ENCODE measurements at places on chromosomes 3 and 15.

DNA sequence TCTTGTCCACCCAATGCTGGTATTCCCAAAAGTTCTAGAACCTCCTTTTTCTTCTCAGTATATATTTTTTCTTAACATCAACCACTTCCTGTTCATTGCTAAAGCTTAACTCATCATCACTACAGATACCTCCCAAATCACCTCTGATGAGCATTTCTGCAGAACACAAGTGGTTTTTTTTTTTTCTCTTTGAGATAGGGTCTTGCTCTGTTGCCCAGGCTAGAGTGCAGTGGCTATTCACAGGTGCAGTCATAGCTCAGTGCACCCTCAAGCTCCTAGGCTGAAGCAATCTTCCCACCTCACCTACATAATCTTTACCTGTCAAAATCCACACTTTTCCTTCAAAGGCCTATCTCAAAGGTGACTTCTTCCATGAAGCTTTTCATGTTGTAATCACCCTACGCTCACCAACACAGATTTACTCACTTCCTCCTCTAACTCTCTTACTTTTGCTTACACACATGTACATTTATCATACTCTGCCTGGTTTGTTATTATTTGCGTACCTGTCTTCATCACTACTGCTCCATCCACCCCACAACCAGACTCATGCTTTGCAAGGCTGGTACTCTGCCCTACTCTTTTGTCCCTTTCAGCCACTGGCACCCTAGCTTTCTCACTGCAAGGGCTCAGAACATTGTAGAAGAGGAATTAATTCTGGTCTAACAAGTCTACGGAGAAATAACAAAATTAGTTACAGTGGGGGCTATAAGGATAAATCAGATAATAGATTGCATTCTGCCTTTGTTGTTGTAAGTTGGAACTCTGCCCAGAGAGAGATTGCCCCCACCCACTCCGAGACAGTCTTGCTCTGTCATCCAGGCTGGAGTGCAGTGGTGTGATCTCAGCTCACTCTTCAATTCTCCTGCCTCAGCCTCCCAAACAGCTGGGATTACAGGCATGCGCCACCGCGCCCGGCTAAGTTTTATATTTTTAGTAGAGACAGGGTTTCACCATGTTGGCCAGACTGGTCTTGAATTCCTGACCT lies 27.5 kb downstream of the HERC1 start:
- DNase-seq: no peak

GRCh38 chr3:172700256-172700655 lies 10.6 kb downstream of the NCEH1 start:
- DNase-seq: no peak

GRCh38 chr3:21860657-21861056 lies 109.6 kb upstream of the ZNF385D start:
- DNase-seq: no peak

GRCh38 chr15:65209701-65210643 lies 1.3 kb downstream of the CILP start:
- DNase-seq: no peak

- DNase-seq: no peak
Observed at GRCh38 chr15:44775953-44776352, 39.6 kb downstream of the TRIM69 start.

DNA sequence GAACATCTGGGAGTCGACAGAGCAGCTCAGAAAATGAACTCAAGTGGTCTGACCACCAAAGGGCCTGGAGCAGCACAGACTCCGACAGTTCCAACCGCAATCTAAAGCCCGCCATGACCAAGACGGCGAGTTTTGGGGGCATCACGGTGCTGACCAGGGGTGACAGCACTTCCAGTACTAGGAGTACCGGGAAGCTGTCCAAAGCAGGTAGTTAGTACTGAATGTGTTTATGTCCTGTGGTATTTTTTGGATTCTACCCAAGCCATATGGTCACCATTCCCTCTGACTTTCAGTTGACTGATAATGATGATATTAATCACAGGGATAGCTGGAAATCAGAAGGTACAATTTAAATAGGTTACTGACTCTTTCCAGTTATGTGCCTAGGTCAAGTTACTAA lies 82.3 kb downstream of the ARPP21 start:
- no peak for DNase-seq
